ENCODE measurements at places on chromosomes 4 and X.

- no peak for DNase-seq
Observed at GRCh38 chr4:115596265-115597001, 483.0 kb upstream of the NDST4 start.

GRCh38 chr4:33171873-33172525 lies 2451.8 kb downstream of the PCDH7 start:
- DNase-seq = no peak

GRCh38 chrX:103818842-103819619 lies 13.0 kb downstream of the RAB9B start:
- DNase-seq = no peak

DNA sequence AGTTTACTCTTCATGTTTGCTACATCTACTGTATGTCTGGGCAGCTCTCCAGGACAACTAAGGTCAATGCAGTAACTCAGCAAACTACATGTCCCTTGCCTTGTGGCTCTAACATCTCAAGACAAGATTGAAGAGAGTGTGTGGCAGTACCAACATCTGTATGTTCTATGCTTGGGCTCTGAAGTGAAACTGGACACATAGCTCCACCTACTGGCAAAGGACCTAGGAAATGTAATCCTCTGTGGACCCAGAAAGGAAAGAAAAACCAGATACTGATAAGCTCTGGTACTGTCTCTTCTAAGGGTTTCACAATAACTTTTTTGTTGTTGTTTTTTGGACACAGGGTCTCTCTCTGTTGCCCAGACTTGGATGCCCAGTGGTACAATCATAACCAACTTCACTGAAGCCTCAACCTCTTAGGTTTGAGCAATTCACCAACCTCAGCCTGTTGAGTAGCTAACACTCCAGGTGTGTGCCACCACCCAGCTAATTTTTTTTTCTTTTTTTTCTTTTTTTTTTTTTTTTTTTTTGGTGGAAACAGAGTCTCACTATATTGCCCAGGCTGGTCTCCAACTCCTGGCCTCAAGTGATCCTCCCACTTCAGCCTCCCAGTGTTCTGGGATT lies 64.1 kb downstream of the QDPR start:
- peak; percentile 16 for DNase-seq

DNA sequence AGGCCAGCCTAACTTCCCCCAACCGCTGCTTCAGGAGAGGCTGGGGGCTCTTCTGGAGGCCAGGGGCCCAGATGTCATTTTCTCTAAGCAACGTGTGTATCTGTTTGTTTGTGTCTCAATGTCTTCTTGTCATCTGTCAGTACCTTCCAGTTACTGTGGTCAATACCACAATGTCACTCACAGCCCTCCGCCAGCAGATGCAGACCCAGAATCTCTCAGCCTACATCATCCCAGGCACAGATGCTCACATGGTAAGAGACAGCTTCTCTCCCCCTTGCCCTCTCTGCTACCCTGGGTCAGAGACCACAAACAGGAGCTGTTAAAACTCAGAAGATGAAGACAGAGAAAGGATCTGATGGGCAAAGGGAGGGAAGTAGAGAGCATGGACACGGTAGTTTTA lies 5.0 kb downstream of the XPNPEP2 start:
- no peak for DNase-seq

- DNase-seq = no peak
Observed at GRCh38 chr4:14596028-14596427, 406.3 kb upstream of the CPEB2 start.

- no peak for DNase-seq
Observed at GRCh38 chr4:98248934-98249333, 12.2 kb upstream of the RAP1GDS1 start.

GRCh38 chr4:181685461-181685860 lies 557.7 kb upstream of the TENM3 start:
- no peak for DNase-seq

GRCh38 chr4:56305390-56305789 lies 81.9 kb downstream of the AASDH start:
- no peak for DNase-seq

DNA sequence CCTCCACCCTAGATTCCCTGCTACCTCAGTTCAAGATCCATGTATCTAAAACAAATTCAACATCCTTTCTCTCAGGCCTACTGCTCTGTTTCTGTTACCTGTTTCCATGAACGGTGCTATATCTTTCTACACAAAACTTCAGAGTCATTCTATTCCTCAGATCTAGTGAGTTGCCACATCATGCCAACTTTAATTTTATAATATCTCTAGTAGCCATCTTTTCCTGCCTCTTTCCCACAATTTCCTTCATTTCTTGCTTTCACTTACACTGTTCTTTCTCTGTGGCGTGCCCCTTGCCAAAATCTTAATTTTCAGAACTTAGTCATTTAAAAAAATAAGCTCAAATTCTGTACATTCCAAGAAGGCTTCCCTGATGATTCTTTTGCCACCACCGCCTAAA lies 15.2 kb downstream of the GUCY1A1 start:
- no peak for DNase-seq

GRCh38 chr4:81786063-81786763 lies 314.5 kb upstream of the RASGEF1B start:
- peak; percentile 32 for DNase-seq

- no peak for DNase-seq
Observed at GRCh38 chr4:1765409-1766072, 27.6 kb upstream of the FGFR3 start.

DNA sequence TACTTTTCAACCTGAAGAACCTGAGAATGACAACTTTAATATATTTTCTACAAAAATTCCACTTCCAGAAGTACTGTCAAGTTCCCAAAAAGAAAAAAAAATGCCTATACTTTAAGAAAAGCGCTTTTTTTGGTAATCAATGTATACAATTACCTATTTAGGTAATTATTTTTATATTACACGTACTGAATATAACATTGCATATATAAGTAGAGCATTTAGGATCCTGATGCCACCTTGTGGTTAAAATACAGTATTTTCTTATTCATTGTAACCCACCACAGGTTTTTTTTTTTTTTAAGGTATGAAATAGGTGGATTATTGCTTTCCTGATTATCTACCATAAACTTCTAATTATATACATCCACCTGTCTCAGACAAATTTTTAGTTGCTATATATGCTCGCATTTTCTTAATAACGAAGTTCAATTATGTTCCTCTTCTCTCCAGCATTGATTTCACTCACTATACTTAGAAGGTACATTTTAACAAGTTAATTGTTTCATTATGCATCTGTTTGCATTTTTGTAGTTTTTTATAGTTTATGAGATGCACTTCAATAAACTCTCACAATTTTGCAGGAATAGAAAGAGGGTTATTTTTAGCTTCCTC lies 5.2 kb downstream of the MAP9 start:
- DNase-seq = no peak

GRCh38 chr4:183158062-183158461 lies 59.0 kb downstream of the WWC2 start:
- no peak for DNase-seq

DNA sequence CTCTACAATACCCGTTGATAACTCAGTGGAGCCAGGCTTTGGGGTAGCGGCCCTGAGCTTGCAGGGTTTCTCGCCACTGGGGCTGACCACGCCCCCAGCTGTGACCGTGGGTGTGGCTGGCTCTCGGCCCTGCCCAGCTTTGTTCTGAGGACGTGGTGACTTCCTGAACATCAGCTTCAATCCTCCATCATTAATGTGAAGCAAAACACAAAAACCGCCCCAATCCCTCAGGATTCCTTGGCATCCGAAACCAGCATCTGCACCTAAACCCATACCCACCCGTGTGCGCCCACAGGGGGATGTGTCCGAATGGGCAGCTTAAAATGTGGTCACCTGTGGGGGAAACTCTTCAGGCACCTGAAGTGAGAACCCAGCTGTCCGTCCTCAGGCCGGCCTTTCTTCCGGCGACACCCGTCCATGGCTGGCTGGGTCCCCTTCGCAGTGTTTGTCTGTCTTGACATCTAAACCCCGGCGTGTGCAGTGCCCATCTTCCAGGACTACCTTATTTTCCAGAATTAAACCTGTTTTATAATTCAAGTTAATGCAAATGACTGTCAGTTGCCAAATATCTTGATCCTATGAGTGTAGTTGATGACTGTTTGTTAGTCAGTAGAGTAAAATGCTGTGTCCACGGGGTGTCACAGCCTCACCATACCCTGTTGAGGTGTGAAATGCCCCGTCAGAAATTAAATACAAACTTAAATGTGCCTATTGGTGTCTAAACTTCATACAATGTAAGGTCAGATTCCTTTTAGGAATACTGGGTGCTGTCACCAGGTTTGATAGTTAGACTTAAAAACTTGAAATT lies 27.3 kb downstream of the NELFA start:
- DNase-seq = no peak

GRCh38 chrX:119181491-119181890 lies 53.9 kb upstream of the KIAA1210 start:
- no peak for DNase-seq

DNA sequence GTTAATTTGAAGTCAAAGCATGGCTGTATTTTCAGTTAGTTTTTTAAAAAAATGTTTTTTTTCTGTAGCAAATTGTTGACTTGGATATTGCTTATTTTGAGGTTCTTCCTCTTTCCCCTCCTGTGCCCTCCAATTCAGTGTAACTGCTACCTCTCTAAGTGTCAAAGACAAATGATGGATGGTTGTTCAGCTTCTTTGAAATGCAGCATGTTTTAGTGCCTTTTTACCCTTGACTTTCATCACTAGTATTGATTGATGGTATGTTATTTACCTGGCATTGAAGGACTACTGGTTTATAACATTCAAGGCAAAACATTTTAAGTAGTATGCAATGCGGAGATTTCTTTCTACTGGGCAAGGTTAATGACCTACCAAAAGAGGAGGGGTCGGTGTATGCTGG lies 281.0 kb upstream of the FAT1 start:
- no peak for DNase-seq

- DNase-seq = no peak
Observed at GRCh38 chr4:149723065-149723464, 92.6 kb downstream of the IQCM start.

DNA sequence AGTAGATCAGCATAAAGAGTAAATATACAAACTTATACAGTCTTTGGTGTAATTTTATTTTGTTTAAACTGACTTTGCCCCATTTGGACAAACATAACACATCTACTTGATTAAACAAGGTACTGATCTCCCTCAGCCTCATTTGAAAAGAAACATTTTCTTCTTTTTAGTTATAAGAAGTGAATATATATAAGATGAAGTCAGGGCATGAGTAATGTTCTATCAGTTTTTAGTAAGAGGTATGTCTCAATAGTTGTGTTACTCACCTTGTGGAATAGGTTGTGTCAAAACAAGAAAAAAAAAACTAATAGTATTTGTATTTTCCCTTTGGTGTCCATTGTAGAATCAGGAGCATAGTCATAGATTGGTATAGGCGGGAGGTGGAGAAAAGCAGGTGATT lies 327.4 kb downstream of the RPA4 start:
- no peak for DNase-seq

- DNase-seq = peak; percentile 10
Observed at GRCh38 chr4:88158489-88159228, at the start of gene ABCG2. Gene ABCG2 (minus strand): TSS chr4:88158639. CDS start chr4:88139995, 18,644 bp downstream.

DNA sequence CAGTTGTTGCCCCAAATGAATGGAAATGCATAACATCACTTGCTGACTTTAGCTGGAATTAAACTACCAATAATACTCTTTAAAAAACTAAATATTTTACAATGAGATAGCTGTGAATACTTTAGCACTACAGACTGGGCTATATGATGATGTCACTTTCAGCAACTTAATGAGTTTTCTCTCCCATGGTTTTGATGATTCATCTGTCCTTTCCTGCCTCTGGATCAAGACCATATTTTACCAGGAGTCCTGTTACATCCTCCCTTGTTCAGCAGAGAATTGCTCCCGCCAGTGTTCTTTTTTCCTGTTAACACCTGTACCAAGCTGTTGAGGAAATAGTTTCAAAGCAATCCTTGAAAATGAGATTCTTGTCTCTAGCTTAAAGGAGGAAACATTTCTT lies 543.0 kb downstream of the SPRY1 start:
- DNase-seq = no peak

GRCh38 chr4:123037804-123038203 lies 115.4 kb upstream of the NUDT6 start:
- no peak for DNase-seq

DNA sequence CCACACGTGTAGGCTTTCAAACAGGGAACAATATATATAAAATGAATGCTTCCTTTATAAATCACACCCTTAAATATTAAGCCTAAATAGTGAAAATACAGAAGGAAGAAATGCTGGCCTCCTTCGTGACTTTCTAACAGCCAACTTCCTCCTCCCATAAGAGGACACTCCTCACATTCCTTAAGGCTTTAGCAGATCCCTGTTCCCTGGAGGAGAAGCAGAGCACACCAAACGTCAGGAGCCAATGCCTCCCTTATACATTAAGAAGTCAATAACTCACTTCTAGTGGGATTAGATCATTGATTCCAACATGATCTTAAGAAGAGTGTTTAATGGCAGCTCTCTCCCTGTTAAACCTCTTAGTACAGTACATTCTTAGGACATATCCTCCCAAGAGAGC lies 108.4 kb upstream of the FAM241A start:
- DNase-seq = no peak

GRCh38 chr4:153114771-153115321 lies 89.4 kb upstream of the TRIM2 start:
- DNase-seq = no peak

DNA sequence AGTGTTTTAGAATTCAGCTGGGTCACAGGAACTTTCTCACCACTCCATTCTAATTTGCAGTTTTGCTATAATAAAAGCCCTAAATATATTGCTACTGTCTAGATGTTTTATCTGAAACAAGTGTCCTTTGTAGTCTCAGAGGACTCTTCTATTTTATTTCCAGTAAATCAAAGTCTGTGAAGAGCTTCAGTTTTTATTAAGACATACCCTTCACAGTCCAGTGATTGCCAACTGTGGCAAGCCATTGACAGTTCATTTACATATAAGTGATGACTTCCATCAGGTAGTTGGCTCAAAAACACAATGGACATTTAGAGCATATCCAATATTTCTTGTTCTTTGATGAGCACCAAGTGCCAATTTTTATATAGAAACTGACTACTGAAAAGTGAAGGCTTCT lies 466.1 kb downstream of the IQCM start:
- no peak for DNase-seq

GRCh38 chr4:137960371-137961050 lies 281.6 kb downstream of the SLC7A11 start:
- DNase-seq = no peak

- no peak for DNase-seq
Observed at GRCh38 chr4:25875281-25875745, 12.5 kb upstream of the SEL1L3 start.

GRCh38 chr4:142405021-142405694 lies 440.9 kb downstream of the INPP4B start:
- no peak for DNase-seq

DNA sequence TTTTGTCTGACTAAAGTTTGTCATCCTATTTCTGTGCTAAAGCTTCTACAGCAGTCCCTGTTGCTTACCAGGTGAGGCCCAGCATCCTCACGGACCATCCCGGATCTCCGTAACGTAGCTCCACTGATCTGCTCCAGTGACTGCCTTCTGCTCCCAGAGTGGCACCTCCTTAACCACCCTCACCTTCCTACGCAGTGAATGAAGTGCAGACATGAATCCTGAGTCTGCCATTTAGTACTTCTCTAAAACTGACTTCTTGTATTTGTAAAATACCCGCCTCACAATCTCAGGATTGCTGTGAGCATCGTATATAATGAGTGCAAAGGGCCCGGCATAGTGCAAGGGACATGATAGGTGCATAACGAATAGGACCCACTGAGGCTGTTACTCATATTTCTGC lies 27.7 kb upstream of the ACSL1 start:
- no peak for DNase-seq

- no peak for DNase-seq
Observed at GRCh38 chr4:19592391-19592790, 659.3 kb upstream of the SLIT2 start.

- no peak for DNase-seq
Observed at GRCh38 chr4:6277935-6278800, 8.5 kb downstream of the WFS1 start.
